ENCODE measurements at places on chromosomes 3 and 15.
A peak's percentile ranks its signal among the peaks of the same experiment; 100 is the strongest.

DNA sequence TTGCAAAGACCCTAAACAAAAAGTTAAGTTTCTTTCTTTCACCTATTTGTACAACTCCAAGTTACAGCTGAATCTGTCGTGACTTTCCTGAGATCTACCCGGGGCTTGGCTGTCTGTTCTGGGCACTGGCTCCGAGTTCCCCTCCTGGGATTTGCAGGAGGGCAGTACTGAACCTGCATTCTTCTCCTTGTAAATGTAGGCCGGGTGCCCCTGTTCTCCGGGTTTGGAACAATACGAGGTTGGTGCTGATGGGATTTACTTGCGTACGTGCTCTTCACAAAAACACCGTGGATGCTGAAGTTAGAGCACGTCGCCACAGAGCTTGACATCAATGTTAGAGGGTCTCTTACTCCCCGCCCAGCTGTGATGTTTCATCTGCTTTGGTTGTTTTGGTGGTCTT is 48.1 kb downstream of the KLHL25 start:
- DNase-seq, result no peak

GRCh38 chr3:181757694-181758306 is 46.1 kb downstream of the SOX2 start:
- DNase-seq, result no peak

DNA sequence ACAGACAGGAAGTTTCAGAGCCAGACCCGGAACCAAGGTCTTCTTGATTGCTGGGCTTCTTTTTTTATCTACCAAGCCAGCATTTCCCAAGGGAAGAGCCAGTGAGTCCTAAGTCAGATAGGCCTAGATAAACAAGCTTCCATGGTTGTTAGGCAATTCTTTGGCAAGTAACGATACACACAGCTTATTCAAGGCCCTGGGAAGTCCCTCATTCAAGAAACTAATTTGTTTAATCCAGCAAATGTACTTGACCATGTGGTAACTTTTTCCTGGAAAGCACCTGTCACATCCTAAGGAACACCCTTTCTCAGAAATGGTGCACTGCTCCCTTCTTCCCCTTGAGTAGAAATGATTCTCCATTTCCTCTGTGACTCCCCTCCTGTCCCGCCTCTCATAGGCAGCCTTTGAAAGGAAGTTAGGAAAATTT is 209.9 kb downstream of the ITPR1 start:
- DNase-seq, result no peak

DNA sequence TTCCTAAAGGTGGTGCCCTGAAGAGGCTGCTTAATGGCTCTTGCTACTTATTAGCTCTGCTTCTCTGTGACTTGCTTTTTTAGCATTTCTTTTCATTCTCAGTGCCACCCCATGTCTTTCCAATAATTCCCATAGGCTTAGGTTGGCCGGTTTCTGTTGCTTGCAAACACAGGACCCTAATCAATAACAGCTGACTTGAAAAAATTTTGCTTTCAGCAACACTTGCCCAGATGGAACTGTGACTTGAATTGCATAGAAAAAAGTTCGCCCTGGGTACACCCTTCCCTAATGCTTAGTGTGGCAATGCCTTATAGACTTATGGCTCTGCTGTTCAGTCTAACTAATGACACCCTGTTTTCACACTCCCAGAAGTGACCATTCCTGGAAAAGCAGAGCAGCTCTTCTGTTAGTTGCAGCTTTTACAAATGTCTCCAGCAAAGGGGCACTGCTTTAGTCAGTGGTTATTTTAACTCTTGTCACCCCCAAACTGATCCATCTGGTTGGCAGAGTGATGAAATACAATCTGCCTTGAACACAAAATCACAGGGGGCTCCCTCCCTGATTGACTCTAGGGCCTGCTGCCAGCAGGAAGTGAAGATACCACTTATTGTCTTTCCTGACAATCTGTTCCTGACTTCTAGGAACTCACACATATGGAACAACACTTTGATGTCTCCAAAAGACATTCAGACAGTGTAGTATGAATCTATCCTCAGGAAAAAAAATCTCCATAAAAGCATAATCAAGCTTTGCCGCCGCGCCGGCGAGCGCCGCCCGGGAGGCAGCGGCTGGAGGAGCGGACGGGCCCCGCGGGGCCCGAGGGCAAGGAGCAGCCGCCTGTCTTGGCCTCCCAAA is 9.7 kb upstream of the SLMAP start:
- DNase-seq, result no peak

DNA sequence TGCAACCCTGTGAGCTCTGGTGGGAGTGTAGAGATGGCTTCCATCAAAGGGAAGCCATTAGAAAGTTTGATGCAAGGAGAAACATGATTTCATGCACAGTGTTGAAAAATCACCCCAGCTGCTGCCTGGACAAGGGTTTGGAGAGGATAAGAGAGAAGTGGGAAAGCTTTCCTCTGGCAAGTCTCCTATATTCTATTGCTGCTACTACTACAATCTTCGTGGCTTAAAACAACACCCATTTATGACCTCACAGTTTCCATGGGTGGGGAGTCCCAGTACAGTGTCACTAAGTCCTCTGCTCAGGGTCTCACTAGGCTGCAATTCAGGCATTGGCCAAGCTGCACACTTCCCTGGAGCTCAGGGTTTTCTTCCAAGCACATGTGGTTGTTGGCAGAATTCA is 229.3 kb downstream of the TAFA4 start:
- no peak for DNase-seq

GRCh38 chr3:192930577-192930976 is 12.9 kb upstream of the MB21D2 start:
- DNase-seq, result peak; percentile 54

DNA sequence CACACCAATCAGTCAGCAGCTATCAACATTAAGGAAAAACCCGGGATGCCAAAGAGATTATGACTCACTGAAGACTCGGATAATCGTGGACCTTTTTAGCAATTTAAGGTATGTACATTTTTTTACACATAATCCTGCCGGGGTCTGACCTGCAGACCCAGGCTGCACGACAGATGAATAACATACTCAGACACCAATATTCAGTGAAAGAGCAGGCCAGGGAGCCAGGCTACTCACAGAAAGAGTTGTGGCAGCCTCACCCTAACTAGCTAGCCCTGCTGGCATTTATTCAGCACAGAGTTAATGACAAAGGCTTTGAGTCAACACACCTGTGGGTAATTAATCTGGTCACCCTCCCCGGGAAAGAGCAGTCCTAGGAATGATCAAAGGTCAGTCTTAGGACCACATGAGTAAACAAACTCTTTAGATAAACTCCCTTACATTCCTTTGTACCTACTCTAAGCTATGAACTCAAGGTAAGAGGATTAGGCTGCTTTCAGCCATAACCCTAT is 727.5 kb downstream of the TBL1XR1 start:
- no peak for DNase-seq

DNA sequence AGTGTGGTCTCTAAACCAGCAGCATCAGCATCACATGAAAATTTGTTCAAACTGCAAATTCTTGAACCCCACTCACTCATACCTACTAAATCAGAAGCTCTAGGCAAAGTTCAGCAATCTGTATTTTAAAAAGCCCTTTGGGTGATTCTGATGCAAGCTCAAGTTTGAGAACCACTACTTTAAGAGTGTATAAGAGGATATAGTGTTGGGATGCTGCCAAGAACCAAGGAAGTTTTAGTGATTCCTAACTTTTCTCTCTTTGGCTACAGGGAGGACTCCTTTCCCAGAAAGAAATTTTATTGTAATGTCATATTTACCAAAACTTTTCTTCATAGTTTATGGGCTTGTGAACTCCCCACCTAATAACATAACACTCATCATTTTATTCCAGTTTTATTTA is 422.2 kb downstream of the TBC1D5 start:
- DNase-seq, result no peak

DNA sequence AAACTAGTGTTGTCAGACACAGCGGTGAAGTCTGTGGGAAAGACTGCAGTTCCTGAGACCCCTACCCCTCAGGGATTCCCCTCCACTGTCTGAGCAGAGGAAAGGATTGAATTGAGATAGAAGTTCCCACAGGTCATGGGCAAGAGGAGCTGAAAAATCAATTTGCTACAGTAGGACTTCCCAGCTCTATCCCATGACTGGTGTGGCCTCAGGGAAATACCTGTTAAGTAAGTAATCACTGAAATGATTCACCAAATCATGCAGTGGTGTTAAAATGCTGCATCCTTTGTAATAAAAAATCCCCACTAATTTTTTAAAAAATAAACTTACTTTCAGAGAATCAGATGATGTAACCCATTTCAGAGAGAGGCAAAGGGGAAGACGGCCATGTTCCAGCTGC is 45.0 kb upstream of the SPRED1 start:
- DNase-seq, result no peak

DNA sequence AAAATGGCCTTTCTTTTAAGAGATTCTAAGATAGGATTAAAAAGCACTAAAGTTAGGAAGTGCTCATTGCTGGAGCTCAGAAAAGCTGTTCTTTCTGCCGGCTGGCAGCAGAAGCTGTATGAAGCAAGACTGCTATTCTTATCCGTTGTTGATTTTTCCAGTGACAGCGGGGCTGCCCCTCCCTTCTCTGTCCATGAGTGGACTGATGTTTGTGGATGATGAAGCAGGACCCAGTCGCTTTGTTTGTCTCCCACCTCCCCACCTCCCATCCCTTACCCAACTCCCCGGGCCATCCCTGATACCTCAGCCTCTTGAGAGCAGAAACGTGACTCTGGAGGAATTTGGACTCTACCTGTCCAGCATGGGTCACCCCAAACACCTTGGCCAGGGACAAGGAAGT is 10.3 kb upstream of the MUSTN1 start:
- no peak for DNase-seq

GRCh38 chr3:27699067-27699466 is 23.1 kb downstream of the EOMES start:
- DNase-seq, result no peak

- no peak for DNase-seq
These were observed 12.4 kb upstream of the CHRM5 start for GRCh38 chr15:33955945-33956344.

DNA sequence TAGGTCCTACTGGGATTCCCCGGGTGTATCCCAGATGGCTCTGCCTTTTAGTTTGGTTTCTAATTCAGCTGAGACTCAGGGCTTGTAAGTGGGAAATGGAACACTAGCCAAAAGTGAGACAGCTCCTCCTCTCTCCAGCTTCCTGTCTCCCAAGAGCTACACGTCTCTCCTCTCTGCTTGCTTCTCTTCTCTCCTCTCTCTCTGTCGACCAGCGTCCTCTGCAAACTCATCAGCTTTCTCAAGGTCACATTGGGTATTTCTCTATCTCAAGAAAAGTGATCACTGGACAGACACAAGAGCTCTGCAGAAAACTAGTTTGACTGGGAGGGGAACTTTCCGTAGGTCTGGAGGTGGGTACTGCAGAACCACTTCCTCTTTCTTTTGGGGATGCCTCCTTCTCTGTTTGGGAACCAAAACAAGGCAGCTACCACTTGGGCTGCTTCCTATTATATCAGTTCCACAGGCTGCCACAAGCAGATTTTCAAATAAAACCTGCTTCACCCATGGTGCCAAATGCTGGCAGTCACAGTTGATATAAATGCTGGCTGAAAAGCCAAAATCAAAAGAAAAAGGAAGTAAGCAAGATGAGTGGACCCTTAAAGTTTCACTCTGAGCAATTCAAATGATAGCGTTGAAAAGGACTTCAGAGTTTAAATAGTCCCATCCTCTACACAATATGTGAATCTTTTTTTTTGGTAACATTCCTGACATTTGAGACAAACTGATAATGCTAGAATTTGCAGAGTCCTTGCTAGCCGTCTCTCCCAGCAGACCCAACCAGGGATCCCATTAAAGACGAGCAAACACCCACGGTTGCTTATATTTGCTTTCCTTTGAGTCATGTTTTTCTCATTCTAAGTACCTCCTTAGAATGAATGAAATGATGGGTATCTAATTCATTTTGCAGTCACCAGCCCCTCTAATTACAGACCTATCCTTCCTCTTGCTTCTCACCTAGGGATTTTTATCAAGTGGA is 7.2 kb upstream of the DYNC1LI1 start:
- DNase-seq, result no peak

Measured in NCI-H1436 treated with DMSO at 0.1 percent for 48 hours (cell line).